ENCODE measurements at places on chromosomes 3 and 15.

DNA sequence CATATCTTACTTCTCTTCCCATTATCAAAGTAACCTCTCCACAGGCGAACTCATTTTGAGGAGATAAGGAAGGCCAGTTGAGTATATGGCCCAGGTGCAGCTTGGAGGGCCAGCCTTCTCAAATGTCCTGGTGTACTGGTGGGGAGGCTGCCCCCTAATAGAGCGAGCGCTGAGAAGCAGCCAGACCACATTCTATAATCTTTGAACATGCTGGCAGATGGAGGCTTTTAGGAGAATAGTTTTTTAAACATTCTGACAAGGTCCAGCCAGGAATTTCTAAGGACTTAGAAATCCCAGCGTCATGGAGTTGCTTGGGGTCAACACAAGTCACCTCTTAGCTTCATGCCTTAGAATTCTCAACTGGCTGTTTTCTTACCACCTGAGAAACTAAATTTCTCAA, 5.8 kb downstream of the WDR5B start:
- no peak for DNase-seq

GRCh38 chr15:63491979-63492378, 12.4 kb upstream of the USP3 start:
- no peak for DNase-seq

- DNase-seq, result no peak
Measured at GRCh38 chr3:5219216-5219615, 31.7 kb downstream of the EDEM1 start.

DNA sequence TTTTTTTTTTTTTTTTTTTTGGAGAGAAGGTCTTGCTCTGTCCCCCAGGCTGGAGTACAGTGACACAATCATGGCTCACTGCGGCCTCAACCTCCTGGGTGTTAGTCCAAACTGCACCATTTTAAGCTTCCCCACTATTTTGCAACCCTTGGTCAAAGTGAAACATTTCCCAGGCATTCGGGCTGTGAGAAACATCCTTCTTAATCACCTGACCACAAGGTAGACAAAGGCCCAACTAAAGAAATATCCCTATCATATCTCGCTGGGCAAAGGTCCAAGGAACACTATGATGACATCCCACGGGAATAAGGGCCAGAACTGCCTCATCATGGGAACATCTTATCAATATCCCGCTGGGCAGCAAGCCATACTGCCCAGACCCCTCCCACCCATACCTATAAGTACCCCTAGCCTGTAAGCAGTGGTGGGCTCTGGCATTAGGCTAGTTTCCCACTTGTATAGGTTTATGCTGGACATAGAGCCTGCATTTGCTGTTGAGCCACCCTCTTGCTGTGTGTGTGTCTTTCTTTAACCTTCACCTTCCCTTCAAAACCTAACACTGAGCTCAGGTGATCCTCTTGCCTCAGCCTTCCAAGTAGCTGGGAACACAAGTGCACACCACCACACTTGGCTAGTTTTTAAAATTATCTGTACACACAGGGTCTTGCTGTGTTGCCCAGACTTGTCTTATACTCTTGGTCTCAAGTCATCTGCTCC, 95.2 kb downstream of the SEMA5B start:
- DNase-seq, result no peak

DNA sequence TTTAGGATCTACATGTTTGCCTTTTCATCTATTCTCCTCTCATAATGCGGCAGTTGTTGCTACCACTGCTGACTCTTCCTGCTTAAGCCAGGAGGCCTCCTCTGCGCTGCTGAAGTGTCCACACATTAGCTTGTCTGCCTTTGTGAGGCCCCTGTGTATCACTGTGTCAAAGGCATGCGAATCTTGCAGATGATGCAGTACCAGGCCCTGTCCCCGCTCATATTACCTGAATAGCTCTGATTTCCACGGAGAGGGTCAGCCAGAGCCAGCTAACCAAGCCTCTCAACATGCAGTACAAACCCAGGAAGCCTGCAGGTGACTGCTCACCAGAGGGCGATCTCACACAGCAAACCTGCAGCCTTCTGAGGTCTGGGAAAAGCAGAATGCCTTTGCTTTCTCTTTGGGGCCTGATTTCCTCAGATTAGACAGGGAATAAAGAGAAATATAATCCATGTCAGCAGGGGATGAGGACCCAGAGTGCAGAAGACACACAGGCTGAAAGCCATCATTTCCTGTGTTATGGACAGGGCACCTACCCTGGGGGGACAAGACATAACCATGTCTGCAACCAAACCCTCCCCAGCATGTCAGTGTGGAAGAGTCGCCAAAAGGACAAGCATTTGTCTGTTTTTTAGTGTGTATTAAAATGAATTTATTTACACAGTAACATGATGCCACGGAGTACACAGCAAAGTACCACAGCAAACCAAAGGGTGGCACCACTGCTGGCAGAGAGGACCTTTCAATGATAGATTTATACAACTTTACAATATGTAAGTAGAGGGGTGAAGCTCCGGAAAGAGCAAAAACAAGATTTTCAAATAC, 36.8 kb upstream of the TSPAN3 start:
- no peak for DNase-seq

Data from stimulated activated CD8-positive, alpha-beta memory T cell treated with anti-CD3 and anti-CD28 coated beads, Interleukin-7, amount 100 ng/mL, for 4 hours (primary cell).